Adrenal gland (tissue), 19 donors: ENCODE measurements at places on chromosomes 5 and 9. TPM values are rescaled to one million over a fixed set of nuclear protein-coding genes. Genes with fewer than 3 reads are reported as not detected.

DNA sequence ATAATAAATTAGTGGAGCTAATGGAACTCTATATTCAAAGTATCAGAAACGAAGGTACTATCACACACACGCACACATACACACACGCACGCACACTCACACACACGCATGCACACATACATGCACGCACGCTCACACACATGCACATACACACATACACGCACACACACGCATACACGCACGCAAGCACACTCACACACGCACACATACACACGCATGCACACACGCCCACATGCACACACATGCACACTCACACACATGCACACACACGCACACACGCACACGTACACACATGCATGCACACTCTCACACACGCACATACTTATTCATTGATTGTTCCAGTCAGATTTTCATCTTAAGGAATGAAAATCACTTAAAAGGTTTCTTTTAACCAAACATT, 69.8 kb upstream of the ICE1 start:
- H3K27me3 ChIP-seq = no peaks in the 10 kb centered on the region
- no peaks in the 10 kb centered on the region for H3K4me1 ChIP-seq
- H3K4me3 ChIP-seq = no peak overlapping the region
- no peaks in the 10 kb centered on the region for H3K36me3 ChIP-seq

DNA sequence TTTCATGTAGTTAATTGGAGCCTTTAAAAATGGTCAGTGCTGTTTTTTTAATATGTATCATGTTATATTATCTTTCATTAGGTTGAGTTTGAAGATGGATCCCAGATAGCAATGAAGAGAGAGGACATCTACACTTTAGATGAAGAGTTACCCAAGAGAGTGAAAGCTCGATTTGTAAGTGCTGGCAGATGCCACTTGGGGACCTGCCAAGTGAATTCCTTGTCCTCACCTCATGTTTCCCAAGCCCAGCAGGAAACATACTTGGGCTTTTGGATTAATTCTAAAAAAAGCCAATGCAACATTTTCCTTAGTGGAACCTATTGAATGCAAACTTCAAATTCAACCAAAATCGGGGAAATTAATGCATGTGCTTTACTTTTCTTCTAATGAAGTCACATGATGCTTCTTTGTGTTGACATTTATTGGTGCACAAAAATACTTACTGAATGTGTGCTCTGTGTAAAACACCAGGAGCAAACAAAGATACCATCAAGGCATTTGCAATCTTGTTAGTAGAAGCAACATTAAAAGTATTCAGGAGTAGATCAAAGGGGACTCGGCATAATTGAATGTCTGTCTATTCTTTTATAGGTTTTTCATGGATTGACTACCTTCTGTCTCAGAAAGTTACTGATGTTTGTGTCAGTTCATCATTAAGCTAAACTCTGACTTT, 412.1 kb downstream of the KDM4C start:
- no peak for DNase-seq
- no peaks in the 10 kb centered on the region for H3K4me1 ChIP-seq
- H3K27ac ChIP-seq = no peak overlapping the region
- H3K36me3 ChIP-seq = no peaks in the 10 kb centered on the region

DNA sequence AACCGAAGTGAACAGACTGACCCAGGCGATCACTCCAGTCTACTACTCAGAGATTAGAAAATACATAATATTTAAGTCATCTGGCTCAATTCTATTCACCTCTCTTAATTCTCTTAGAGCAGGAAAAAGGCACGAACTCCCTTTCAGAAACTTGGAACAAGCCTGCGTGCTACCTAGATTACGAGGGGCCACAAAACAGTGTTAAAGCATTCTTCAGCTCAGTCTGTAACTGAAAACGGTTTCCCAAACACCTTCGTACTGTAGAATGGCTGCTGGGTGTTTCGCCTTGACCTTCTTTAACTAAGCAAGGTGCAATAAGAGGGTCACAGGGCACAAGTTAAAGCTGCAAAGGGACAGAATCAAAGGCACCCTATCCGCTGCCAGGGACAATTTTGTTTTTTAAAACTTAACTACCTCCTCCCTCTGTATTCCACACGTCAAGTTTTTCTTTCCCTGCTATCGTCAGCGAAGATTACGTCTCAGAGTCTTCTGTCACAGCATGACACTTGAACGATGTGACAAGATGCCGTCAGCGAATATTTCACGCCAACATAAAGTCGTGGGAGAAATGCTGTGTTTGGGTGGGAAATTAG, 687 bp downstream of the LYSMD3 start:
- peak; percentile 7 for DNase-seq
- no peaks in the 10 kb centered on the region for H3K27me3 ChIP-seq
- H3K4me1 ChIP-seq = peaks cover 39% of the 10 kb centered on the region
- H3K4me3 ChIP-seq = peak overlapping the region; percentile 76

GRCh38 chr9:125537442-125538091, 169.4 kb downstream of the MAPKAP1 start:
- no peak overlapping the region for H3K4me3 ChIP-seq
- no peaks in the 10 kb centered on the region for H3K36me3 ChIP-seq
- H3K27ac ChIP-seq = peak overlapping the region; percentile 60
- H3K27me3 ChIP-seq = no peaks in the 10 kb centered on the region
- peaks cover 30% of the 10 kb centered on the region for H3K4me1 ChIP-seq
- DNase-seq = no peak

GRCh38 chr5:63911871-63912270, 50.4 kb downstream of the HTR1A start:
- no peak overlapping the region for H3K27ac ChIP-seq
- no peak overlapping the region for H3K4me3 ChIP-seq
- DNase-seq = no peak
- no peaks in the 10 kb centered on the region for H3K36me3 ChIP-seq
- no peaks in the 10 kb centered on the region for H3K4me1 ChIP-seq

- peak overlapping the region; percentile 99 for H3K27ac ChIP-seq
- H3K4me1 ChIP-seq = peaks cover 91% of the 10 kb centered on the region
- no peak overlapping the region for H3K4me3 ChIP-seq
- H3K36me3 ChIP-seq = no peaks in the 10 kb centered on the region
Observed at GRCh38 chr5:172869691-172870090, 35.6 kb downstream of the ERGIC1 start.

- no peaks in the 10 kb centered on the region for H3K36me3 ChIP-seq
- H3K4me1 ChIP-seq = peaks cover 4% of the 10 kb centered on the region
- H3K27ac ChIP-seq = no peak overlapping the region
- no peak for DNase-seq
- no peak overlapping the region for H3K4me3 ChIP-seq
Observed at GRCh38 chr9:19470567-19470966, 61.8 kb downstream of the ACER2 start.

The STARD4 gene
- 28.1 TPM for total RNA-seq

DNA sequence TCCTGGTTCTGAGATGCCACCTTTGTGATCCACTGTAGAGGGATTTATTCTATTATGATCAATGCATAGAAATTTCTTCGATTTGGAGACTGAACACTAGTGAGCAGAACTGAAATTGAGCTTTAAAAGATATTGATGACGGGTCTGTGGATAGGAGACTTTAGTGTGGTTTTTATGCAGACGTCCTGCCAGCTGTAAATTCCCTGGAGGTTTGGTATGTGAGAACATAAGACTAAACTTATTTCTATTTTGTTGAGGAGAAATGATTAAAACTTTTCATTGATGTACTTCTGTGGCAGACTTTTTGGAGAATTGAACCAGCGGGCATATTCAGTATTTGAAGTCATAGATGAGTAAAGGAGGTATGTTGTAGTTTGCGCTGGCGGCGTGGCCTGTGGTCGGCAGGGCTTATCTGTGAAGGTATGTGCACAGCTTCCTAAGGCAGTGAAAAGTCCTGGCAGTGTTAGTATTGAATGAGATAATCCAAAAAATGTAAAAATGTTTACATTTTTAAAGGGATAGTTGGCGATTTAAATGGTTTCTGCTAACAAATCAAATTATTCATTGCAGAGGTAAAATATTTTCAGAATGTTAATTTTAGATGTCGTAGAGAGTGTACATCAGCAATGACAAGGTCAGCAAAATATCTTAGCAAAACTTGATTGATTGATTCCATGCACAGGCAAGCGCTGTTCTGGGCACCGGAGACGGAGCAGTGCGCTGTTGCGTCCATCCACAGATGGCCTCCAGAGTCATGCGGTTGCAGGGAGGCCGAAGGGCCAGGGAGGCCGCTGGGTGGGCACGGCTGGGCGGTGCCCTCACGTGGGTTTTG, 20.4 kb downstream of the TENT4A start:
- peaks cover 13% of the 10 kb centered on the region for H3K36me3 ChIP-seq
- DNase-seq = no peak
- peak overlapping the region; percentile 43 for H3K27ac ChIP-seq
- no peaks in the 10 kb centered on the region for H3K27me3 ChIP-seq
- H3K4me1 ChIP-seq = peaks cover 18% of the 10 kb centered on the region
- no peak overlapping the region for H3K4me3 ChIP-seq

DNA sequence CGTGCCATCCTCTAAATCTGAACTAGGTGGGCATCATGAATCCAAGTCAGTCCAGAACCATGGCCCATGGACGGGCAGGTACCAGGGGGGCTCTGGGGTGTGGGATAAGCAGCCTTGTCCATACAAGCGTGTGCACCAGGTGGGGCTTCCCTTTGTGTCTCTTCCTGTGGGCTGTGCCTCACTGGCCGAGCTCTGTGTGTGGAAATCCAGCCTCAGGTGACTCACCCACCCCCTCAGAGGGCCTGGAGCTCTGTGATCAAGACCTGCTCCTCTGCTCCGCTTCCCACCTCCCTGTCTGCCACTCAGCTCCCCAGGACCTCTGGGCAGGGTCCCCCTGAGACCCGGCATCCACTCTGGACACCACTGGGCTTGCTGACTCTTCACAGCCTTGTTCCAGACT, 33.0 kb downstream of the GADD45G start:
- H3K27ac ChIP-seq = no peak overlapping the region
- no peaks in the 10 kb centered on the region for H3K27me3 ChIP-seq
- H3K4me3 ChIP-seq = no peak overlapping the region
- DNase-seq = no peak

DNA sequence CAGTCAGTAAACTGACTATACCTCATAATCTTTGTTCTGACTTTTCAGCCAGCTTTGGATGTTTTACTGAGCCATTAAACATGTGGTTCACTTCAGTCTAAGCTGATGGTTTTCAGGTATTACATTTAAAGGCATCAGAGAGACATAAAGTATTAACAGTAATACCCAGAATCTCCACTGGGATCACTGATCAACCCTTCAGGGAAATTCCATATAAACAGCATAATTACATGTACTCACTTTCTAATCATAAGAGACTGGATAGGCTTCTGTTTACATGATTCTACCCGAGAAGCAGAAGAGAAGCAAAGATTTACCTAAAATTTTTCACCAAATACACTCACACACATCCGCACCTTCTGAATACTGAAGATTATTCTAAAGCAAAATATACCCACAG, 186.7 kb upstream of the FREM1 start:
- H3K36me3 ChIP-seq = no peaks in the 10 kb centered on the region
- no peak overlapping the region for H3K4me3 ChIP-seq
- no peak overlapping the region for H3K27ac ChIP-seq
- no peaks in the 10 kb centered on the region for H3K4me1 ChIP-seq
- H3K27me3 ChIP-seq = no peaks in the 10 kb centered on the region

- no peaks in the 10 kb centered on the region for H3K36me3 ChIP-seq
- no peak overlapping the region for H3K4me3 ChIP-seq
- no peaks in the 10 kb centered on the region for H3K27me3 ChIP-seq
- no peak overlapping the region for H3K27ac ChIP-seq
- DNase-seq = no peak
Observed at GRCh38 chr5:134090522-134090921, 24.0 kb upstream of the TCF7 start.

The PRXL2C gene
- 17.4 TPM for total RNA-seq

- H3K27ac ChIP-seq = no peak overlapping the region
- H3K4me1 ChIP-seq = no peaks in the 10 kb centered on the region
- no peaks in the 10 kb centered on the region for H3K27me3 ChIP-seq
- no peak for DNase-seq
Observed at GRCh38 chr5:12392246-12392645, 488.0 kb upstream of the CTNND2 start.

DNA sequence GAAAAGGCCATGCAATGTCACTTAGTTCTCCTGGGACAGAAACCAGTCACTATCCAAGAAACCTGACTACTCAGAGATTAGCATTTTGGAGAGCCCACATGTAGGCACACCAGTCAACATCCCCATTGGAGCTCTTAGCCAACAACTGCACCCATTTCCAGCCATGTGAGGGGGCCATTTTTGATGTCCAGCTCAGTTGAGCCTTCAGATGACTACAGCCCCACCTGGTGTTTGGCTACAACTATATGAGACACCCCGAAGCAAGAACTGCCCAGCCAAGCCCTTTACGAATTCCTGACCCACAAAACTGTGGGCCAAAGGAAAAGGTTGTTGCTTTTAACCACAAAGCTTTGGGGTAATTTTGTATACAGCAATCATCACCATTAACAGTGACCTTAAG, 300.1 kb downstream of the ASTN2 start:
- no peaks in the 10 kb centered on the region for H3K4me1 ChIP-seq
- no peak for DNase-seq
- no peak overlapping the region for H3K4me3 ChIP-seq
- no peaks in the 10 kb centered on the region for H3K27me3 ChIP-seq
- no peak overlapping the region for H3K27ac ChIP-seq

GRCh38 chr9:116929621-116930020, 242.5 kb downstream of the TRIM32 start:
- H3K4me3 ChIP-seq = no peak overlapping the region
- H3K36me3 ChIP-seq = no peaks in the 10 kb centered on the region
- no peaks in the 10 kb centered on the region for H3K27me3 ChIP-seq
- H3K27ac ChIP-seq = no peak overlapping the region
- no peak for DNase-seq
- no peaks in the 10 kb centered on the region for H3K4me1 ChIP-seq

The FOXD4L5 gene
- 0.11 TPM for total RNA-seq

DNA sequence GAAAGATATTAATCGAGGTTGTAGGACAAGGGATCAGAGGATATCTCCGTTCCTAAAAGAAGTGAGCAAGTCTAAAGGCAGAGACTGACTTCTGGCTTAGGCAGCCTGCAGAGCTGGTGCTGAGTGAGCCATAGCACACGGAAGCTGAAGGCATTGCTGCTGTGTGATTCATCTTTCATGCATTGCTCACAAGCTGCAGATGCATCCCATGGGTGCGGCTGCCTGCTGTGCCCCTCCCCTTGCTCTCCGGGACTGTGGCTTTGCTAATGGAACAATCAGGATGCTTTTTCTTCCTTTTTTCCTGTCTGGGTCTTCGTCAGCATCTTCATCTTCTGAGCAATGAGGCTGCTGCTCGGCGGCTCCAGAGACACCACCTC, 341.4 kb downstream of the DIRAS2 start:
- H3K4me1 ChIP-seq = no peaks in the 10 kb centered on the region
- DNase-seq = peak; percentile 53
- no peaks in the 10 kb centered on the region for H3K36me3 ChIP-seq
- no peak overlapping the region for H3K4me3 ChIP-seq
- no peaks in the 10 kb centered on the region for H3K27me3 ChIP-seq

The OR13F1 gene
- not detected for total RNA-seq

The CCL21 gene
- total RNA-seq = 295 TPM
